ENCODE measurements at places on chromosomes 7 and 10. TPM values are rescaled to one million over a fixed set of nuclear protein-coding genes. Genes with fewer than 3 reads are reported as not detected.

The SUGCT gene
- total RNA-seq = 3.1 TPM

The ABCC2 gene
- total RNA-seq = 1.5 TPM

The USP54 gene
- total RNA-seq = 124 TPM

The EGR2 gene
- 5.7 TPM for total RNA-seq

The SPDYE6 gene
- not detected for total RNA-seq

The CNTNAP2 gene
- total RNA-seq = 0.21 TPM

The MOGAT3 gene
- total RNA-seq = not detected

The VPS37D gene
- 0.86 TPM for total RNA-seq

DNA sequence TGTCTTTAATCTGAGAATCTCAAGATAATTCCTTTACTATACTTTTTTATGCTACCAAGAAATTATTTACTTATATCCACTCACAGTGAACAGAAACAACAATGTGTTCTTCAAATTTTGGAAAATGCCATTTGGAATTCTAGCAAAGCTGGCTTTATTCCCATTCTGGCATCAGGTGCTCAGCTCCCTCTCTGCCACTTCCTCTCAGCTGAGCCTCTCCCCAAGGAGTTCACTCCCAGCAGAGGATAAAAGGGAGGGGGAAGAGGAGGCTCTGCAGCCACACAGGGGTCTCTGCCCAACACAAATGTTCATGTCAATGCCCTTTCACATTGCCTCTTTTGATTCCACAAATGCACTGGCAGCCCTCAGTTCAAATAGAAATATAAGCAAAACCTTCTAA, 116.9 kb downstream of the CPEB3 start:
- DNase-seq = no peak

DNA sequence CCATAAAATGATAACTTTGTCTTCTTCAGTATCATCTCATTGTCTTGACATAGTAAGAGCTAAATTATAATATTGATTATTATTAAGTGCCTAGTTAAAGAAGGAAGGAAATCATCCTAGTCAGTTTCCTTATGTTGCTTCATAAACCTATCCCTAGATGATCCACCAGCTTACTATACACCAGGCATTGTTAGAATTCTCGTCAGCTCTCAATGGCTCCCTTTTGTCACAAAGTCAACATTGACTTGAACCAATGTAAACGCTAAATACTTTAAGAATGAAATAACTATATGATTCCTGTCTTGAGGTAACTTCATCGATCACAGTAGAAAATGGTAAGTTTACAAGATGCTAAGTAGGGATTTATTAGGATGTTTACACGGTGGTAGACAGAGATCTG, 1162.9 kb downstream of the CNTNAP2 start:
- no peak for DNase-seq

DNA sequence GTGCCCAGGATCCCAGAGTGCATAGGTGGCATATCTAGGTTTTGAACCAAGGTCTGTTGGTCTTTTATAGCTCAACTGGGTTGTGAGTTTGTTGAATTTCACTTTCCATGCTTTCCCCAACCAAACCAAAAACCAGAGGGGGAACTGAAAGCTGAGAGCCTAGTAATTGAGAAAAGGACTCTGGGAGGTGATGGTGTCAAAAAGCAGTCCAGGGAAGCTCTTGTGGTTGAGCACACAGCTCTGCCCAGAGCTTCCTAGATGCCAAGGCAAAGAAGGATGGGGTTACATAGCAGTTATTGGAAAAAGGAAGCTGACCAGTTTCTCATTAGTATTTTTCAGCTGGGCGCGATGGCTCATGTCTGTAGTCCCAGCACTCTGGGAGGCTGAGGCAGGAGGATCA, 9.9 kb downstream of the POR start:
- no peak for DNase-seq

- DNase-seq = peak; percentile 70
Measured at GRCh38 chr7:95772298-95772770, at the start of gene DYNC1I1. Gene DYNC1I1, plus strand, starts transcription at chr7:95772554. Its CDS starts 32,176 bp downstream, at chr7:95804730.

DNA sequence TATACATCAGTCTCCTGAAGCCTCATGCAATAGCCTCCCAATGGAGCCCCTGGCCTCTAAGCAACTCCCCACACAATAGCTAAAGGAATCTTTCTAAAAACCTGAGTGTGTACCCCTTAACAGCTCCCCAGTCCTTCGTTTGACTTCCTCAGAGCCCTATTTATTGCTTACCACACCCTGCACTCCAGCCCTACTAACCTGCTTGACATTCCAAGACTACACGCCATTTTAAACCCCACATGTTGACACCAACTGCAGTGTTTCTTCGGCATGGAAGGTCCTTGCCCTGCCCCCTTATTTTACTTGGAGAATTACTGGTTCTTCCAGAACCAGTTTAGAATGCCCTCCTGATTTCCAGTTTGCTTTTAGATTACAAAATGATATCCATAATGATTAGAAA, 10.8 kb downstream of the SRPK2 start:
- DNase-seq = no peak

- no peak for DNase-seq
Measured at GRCh38 chr10:108392286-108392685, 1227.8 kb upstream of the SORCS1 start.

DNA sequence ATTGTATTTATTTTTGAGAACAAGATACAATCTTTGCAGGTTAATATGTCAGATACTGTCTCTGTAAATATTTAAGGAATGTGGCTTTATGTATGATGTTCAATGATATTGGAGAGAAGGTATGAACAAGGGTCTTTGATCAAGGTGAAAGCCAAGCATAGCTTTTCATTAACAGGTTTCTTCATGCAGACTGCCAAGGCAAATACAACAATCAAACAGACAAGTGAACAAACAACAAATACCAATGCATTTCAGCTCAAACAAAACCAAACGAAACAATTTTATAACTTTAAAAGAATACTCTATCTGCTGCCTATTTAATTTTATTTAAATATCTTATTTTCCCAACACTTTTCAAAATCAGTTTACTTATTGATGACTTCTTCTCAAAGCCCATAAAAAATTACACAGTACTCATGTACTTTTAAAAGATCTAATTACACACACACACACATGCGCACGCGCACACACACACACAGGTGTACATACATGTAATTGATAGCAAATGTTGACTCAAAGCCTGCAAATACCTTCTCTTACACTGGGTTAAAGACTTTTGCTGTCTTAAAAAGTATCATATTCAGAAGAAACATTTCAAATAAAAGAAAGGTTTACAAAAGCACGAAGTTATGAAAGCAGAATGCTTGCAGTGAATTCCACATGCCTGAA, 201.1 kb upstream of the CCDC6 start:
- DNase-seq = no peak

- no peak for DNase-seq
Measured at GRCh38 chr10:110528224-110528996, 30.7 kb downstream of the DUSP5 start.

DNA sequence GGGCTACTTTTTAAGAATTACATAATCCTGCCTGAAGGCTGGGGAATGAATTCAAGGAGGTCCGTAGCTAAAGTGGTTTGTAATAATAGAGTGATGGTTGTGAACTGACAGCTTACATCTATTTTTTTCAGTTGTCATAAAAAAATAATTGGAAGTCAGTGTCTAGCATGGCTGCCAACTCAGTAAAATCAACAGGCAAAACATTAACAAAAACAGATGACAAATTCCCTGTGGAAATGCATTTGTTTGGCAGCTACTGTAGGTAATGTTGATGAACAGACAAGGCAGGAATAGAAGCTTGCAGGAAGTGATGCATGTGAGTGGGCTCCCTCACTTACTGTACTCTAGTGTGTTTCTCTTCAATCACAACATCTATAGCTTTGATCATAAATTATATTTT, 766.0 kb upstream of the POT1 start:
- no peak for DNase-seq

GRCh38 chr7:88312061-88312663, 5.5 kb upstream of the STEAP4 start:
- peak; percentile 52 for DNase-seq

GRCh38 chr7:90648834-90649233, 52.7 kb downstream of the CDK14 start:
- no peak for DNase-seq

- DNase-seq = peak; percentile 37
Measured at GRCh38 chr10:119020627-119020946, 8.9 kb upstream of the NANOS1 start.

DNA sequence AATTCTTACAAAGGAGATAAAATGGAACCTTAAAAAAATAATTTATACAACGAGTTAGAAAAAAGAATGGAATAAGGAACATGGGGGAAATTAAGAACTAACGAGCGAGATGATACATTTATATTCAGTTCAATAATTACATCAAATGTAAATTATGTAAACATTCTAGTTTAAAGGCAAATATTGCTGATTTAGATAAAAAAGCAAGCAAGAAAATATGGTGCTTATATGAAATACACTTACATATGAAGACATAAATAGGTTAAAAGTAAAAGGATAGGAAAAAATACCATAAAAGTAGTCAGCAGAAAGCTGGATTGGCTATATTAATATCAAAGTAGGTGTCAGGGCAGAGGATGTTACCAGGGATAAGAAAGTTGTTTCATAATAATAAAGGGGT, 127.0 kb upstream of the AHR start:
- no peak for DNase-seq

DNA sequence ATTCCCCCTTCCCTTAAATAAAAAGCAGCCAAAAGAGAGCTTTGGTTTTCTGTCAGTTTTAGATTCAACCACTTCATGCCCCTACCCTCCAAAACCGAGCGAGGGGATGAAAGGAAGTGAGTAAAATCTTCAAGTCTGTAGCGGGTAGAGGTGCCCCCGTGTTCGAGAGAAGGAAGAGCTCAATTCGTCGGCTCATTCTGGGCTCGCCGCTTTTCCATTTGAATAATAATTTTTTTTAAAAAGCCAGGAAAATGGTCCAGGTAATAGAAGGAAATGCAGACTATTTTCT, 436.2 kb upstream of the GALNT17 start:
- no peak for DNase-seq

DNA sequence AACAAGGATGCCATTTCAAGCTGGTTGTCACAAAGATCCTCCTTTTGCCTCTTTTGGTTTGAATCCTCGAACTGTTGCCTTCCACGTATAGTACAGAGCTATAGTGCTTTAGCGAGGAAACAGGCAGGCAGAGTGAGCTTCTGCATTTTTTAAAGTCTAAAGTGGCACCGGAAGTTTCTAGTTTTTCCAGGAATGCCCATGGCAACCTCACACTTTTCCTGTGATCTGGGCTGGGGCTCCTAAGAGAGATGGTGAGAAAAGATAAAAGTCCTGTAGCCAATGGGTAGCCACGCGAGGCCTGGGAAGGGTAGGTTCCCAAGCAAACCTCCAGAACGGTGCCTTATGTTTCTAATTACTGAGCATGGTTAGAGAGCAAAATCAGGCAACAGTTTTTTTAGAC, 76.7 kb downstream of the CALD1 start:
- DNase-seq = no peak

- DNase-seq = no peak
Measured at GRCh38 chr10:11257440-11258090, 239.9 kb downstream of the CELF2 start.

- DNase-seq = no peak
Measured at GRCh38 chr10:70602665-70603448, at the start of gene PRF1. Gene PRF1, minus strand, starts transcription at chr10:70602741. Its CDS starts 1,839 bp downstream, at chr10:70600902.

DNA sequence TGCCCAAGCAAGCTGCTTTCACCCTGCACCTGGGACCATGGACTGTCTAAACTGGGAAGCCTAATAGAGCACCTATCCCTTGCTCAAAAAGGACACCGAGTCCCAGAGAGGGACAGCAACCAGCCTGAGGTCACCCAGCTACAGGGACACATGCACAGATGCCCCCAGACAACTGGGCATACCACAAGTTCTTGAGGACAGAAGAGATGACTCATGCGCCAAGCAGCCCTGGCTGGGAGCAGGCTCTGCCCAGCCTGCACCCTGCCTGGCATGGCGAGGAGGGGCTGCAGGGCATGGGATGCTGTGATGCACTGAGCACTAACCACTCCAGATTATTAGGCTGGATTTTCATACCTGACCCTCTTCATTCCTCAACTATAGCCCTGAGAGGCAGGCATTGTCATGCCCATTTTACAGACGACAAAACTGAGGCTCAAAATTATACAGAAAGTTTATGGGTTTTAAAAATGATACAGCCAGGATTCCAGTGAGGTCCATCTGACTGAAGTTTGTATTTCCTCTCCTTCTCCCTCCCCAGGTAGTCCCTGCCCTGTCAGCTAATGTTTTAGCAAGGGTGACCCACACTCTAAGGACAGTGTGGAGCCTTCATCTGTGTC, 289.3 kb upstream of the ZMIZ1 start:
- DNase-seq = no peak

GRCh38 chr10:112973046-112973445, 23.0 kb downstream of the TCF7L2 start:
- DNase-seq = no peak

DNA sequence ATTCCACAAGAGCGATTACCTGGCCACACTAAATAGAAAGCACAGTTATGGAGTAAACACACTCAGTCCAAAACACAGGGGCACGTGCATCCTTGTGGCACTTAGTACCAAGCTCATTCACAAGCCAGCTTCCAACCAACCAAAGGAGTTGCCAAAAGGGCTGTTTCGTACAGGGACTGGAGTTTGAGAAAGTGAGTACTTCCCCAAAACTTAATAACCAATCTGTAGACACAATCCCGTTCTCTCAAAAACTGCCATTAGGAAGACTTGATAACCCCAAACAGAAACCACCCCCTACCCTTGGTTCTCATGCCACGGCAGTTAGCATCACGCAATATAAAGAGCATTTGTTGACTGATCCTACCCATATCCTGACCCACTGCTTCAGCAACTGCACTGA, 166.2 kb upstream of the ASAH2 start:
- no peak for DNase-seq

GRCh38 chr7:76409537-76409936, at the start of gene SSC4D:
Gene SSC4D, minus strand, starts transcription at chr7:76409697. Its CDS starts 5,258 bp downstream, at chr7:76404439.
- no peak for DNase-seq

GRCh38 chr7:142355328-142355727, 97.5 kb upstream of the PRSS58 start:
- DNase-seq = no peak

GRCh38 chr7:158869876-158870275, 13.5 kb downstream of the DYNC2I1 start:
- DNase-seq = no peak

GRCh38 chr10:96705134-96705533, 15.2 kb downstream of the PIK3AP1 start:
- no peak for DNase-seq

- DNase-seq = no peak
Measured at GRCh38 chr10:101693651-101693977, 1.4 kb downstream of the FBXW4 start.

DNA sequence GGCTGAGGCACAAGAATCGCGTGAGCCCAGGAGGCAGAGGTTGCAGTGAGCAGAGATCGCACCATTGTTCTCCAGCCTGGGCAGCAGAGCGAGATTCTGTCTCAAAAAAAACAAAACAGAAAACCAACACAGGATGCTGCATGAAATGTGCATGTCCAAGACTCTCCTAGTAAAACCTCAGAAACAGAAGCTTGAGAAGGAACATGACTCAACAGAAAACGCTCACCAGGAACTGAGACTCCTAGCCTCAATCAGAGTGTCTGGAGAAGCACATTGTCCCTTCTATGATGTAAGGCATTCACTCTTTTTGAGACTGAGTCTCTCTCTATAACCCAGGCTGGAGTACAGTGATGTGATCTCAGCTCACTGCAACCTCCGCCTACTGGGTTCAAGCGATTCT, 168.3 kb downstream of the MYOF start:
- no peak for DNase-seq
